Panc1 (cell line): ENCODE measurements at places on chromosomes 5 and 9. TPM values are rescaled to one million over a fixed set of nuclear protein-coding genes. Genes with fewer than 3 reads are reported as not detected.

Gene ZNF189
- 7.0 TPM for total RNA-seq

Gene ENTPD2
- 2.8 TPM for total RNA-seq

Gene GPR151
- total RNA-seq: not detected

Gene TCF7
- 24.0 TPM for total RNA-seq

Gene ADAM19
- total RNA-seq: 3.5 TPM

Gene GEMIN5
- total RNA-seq: 29.5 TPM

Gene ANP32B
- 109 TPM for total RNA-seq

Gene KIF3A
- 17.1 TPM for total RNA-seq

Gene MRPS2
- total RNA-seq: 33.5 TPM

Gene DOCK8
- 1.4 TPM for total RNA-seq
